ENCODE measurements at places on chromosomes 12 and 14. TPM values are rescaled to one million over a fixed set of nuclear protein-coding genes. Genes with fewer than 3 reads are reported as not detected.
A peak's percentile ranks its signal among the peaks of the same experiment; 100 is the strongest.

GRCh38 chr14:55540847-55541773, 38.9 kb upstream of the KTN1 start:
- DNase-seq: no peak

- DNase-seq: no peak
Measured at GRCh38 chr12:94553130-94553519, 93.5 kb upstream of the CEP83 start.

GRCh38 chr12:2264651-2265232, 212.0 kb downstream of the CACNA1C start:
- DNase-seq: peak; percentile 55

DNA sequence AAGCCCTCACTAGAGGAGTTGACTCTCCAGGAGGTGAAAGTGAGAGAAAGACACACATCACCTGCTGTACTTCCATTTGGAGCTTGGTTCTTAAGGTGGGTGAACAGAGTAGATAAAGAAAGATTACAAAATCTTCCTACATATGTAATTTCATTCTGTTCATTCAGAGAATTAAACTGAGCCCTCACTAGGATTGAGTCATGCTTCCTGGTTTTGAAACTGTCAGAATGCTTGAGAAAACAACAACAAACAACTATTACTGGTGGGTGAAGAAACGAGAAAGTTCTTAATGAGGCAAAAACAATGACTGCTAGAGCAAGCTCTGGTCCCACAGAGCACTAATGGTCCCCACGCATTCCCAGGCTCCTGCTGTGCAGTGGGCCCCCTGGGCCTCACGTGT, 841.7 kb downstream of the VRK1 start:
- DNase-seq: no peak

- DNase-seq: peak; percentile 58
Measured at GRCh38 chr12:76020731-76021672, 10.6 kb downstream of the PHLDA1 start.

DNA sequence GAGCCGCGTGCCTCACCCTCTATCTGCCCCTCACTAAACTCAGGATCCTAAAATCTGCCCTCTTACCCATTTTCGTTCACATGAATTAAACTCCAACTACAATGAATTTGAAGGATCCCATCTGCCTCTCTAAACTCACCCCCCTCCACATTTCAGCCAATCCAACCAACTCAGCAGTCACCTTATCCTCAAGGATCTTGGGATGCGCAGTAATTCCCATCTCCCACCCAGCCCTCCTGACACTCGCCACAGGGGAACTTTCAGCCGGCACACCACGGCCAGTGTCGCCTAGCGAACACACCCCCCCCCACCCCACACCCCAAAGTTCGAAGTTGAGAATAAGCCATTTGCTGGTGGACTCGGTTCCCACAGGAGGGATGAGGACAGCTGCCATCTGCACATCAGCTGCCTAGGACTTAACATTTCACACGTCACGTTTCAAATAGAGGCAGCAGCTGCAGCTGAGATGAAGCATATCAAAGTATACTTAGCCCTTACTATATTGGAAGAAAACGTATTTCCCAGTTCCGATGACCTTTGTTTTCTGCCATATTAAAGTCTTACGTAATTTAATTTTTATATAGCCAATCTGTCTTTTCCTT, 8.7 kb upstream of the SELPLG start:
- DNase-seq: no peak

DNA sequence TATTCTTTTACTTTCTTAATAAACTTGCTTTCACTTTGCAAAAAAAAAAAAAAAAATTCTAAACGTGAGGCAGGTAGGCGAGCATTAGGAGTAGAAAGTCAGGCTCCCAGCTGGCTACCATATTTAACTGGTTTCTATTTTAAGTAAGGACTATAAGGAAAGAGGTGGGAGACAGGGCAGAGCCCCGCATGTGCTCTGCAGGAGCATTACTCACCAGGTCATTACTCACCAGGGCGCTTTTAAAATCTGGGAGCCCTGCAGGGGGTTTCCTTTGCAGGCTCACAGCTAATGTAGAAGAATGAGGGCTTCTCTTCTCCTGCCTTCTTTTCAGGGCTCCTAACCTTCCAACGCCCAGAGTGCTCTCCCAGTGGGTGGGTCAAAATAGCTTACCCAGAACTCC, 14.0 kb upstream of the DPF3 start:
- DNase-seq: peak; percentile 39

GRCh38 chr14:72643317-72643801, 250.5 kb downstream of the DPF3 start:
- DNase-seq: peak; percentile 57

DNA sequence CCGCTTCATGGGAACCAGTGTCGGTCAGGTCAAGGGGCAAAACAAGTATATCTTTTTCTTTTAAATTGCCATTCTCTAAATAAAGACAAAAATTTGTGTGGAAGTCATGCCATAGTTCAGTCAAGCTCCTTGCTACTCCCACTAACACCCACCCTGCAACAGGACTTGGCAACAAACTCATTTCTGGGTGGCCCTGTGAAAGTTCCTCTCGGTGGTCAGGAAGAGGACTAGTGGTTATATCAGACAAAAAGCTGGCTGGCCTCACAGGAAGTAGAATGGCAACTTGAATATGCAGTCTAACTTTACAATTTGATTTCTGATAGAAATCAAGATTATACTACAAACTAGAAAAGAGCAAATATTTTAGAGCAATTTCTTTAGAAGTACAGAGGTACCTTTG, 11.2 kb downstream of the DHRS7 start:
- DNase-seq: no peak

DNA sequence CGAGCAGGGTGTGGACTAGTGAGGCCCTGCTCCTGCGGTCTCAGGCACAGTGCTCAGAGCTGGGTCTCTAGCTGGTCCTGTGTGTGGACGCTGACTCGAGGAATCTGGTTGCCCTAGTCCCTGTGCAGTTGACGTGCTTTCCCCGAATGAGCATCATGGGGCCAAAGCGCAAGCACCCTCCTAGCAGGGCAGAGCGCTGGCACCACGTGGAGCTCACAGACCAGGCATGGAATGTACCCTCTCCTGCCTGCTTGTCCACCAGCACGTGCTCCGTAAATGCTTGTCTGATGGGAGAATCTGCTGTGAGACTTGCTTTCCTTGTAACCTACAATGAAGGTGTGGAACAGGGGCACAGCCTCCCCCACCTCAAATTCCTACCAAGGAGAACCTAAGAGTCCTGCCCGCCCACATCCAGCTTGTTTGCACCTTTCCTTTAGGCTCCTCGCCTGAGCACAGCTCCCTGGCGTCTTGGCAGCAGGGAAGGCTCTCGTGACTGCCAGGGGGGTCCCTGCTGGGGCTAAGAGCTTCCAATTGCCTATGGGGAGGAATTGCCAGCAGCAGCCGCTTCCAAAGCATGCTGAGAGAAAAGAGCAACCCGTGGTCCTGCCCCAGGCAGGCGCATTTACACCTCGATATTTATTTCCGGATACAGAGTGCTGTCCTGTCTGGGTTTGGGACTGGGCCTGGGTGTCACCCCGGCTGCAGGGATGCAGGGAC, 125.0 kb downstream of the PIWIL1 start:
- no peak for DNase-seq

DNA sequence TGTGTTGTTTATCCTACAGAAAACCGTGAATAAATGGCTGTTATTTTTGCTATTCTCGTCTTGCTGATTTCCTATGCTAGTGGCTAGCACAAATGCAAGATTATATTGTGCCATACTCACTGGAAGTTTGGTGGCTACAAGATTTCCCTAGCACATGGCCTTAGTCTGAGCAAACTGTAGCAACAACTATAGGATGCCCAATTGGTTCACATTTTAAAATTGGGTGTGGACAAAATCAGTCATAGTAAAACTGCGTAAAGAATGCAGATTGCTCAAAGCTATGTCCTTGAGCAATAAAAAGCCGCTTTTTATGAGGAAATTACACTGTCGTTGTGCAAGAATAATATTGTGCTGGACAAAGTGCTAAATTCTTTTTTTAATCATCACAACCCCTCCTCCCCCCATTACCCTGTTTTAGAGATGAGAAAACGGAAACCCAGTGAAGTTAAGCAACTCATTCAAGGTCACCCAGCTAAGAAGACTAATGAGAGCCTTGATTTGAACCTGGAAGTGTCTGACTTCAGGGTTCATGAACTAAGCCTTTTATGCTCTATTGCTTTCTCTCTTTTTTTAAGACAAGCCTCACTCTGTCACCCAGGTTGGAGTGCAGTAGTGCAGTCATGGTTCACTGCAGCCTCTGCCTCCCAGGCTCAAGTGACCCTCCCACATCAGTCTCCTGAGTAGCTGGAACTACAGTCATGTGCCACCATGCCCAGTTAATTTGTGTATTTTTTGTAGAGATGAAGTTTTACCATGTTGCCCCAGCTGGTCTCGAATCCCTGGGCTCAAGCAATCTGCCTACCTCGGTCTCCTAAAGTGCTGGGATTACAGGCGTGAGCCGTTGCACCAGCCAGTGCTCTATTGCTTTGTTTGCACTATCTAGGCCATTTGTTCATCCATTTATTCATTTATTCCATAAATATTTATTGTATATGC, 73.6 kb downstream of the SRGAP1 start:
- DNase-seq: peak; percentile 73

DNA sequence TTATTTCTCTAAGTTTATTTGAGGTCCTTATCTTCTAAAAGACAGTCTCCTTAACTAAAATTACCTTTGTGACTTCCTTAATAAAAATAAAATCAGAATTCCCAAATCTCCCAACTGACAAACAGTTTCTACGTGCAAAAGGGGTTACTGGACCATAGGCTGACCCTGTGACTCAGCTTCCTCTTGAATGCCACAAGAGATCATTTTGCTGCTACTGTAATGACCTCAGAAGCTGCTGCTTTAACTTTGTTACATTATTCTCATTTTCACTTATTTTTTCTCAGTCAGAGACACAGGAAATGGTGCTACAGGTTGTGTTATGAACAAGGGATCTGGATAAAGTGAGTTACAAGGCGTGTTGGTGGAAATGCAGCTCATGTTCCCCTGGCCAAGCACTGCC, 132.2 kb upstream of the TMTC2 start:
- no peak for DNase-seq

DNA sequence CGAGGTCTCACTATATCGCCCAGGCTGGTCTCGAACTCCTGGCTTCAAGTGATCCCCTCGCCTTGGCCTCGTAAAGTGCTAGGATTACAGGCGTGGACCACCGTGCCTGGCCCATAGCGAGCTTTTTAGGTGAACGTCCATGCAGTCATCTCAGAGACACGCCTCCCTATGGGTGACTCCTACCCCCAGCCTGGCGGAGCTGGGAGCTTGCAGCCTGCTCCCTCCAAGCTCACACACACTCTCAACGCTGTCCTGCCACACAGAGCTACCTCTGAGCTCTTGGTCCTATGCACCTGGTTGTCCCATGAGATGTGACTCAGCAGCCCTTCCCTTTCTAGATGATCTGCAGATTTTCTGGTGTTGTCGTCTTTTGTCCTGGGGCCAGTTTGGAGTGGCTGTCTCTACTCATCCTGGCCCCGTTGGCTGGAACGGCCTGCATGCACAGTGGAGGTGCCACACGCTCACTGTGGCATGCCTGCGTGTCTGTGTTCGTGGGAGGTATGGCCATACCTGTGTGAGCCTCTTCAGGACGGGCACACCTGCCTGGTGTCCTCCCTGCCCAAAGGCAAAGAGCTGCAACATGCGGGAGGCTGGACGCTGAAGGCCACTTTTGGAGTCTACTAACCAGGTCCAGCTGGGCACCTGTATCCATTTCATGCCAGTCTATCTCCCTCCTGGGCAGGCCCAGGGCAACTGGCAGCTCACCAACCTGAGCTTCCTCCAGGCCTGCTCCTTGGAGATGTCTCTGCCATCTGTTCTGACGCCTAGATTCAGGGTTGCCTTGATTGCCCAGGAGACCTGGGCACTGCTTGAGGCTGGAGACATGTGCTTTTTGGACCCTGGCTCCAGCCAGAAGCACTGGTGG, 18.1 kb downstream of the CABP1 start:
- no peak for DNase-seq

DNA sequence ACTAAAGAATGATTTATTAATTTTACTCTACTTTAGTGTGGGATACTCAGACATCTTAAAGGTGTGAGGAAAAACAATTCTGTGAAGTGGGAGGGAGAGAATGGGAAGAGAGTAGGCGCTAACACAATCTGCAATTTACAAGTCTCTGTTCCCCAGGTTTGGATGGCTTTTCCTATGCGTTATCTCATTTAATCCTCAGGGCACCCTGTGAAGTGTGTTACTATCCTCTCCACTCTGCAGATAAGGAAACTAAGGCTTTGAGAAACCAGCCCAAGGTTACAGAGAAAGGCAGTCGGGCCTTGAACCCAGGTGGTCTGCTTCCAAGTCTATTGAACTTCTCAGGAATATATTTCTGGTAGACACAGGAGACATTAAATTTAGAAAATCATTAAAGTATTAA, 36.2 kb upstream of the TUBA1C start:
- DNase-seq: no peak

DNA sequence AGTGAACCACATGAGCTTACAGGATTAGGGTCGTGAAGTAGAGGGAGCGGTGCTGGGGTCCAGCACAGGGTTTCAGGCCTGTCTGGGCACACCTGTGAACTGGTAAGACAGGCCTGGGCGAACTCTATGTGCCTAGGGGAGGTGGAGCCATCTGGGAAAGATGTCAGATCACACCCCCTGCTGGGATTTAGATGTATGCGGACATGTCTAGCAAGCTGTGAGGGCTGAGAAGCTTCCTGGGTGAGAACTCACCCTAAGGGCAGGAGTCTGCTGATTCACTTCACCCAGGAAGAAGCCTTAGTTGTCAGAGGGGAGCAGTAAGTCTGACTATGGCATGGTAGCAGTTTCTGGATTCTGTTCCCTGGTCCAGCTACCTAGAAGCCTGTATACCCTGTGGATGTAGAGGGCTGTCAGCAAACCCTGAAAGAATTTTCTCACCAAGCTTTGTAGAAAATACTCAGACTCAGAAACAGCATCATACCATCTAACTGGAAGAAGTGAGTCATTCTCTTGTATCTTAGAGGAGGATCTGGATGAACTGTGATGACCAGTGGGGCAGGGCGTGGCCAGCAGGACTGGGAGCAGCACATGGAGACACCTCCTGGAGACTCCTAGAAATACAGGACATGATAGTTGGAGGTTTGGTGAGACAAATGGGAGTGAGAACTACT, 11.2 kb upstream of the PYGL start:
- peak; percentile 91 for DNase-seq

GRCh38 chr14:81363746-81364378, 36.3 kb downstream of the STON2 start:
- no peak for DNase-seq

- DNase-seq: no peak
Measured at GRCh38 chr14:105041841-105042765, 21.2 kb upstream of the CDCA4 start.

GRCh38 chr12:21710958-21711775, 53.5 kb upstream of the LDHB start:
- DNase-seq: no peak

- DNase-seq: no peak
Measured at GRCh38 chr12:123815968-123816367, 53.9 kb downstream of the DNAH10 start.

Gene TSPAN19
- polyA plus RNA-seq: not detected

Gene KRT71
- not detected for polyA plus RNA-seq

Gene KRT86
- polyA plus RNA-seq: 0.40 TPM

Gene NELL2
- polyA plus RNA-seq: 6.5 TPM

Gene RND1
- 78.5 TPM for polyA plus RNA-seq

Gene PTPN6
- polyA plus RNA-seq: 25.4 TPM

Gene HOMEZ
- 6.3 TPM for polyA plus RNA-seq

Gene PPP4R4
- polyA plus RNA-seq: 1.0 TPM

Gene EMP1
- 52.6 TPM for polyA plus RNA-seq

Gene FRMD6
- polyA plus RNA-seq: 17.0 TPM

Data from hepatocyte (in vitro differentiated cells).